ENCODE measurements at places on chromosomes 6 and 20. TPM values are rescaled to one million over a fixed set of nuclear protein-coding genes. Genes with fewer than 3 reads are reported as not detected.
A peak's percentile ranks its signal among the peaks of the same experiment; 100 is the strongest.

Gene MUC21
- total RNA-seq: not detected

Gene C6orf52
- total RNA-seq: not detected

DNA sequence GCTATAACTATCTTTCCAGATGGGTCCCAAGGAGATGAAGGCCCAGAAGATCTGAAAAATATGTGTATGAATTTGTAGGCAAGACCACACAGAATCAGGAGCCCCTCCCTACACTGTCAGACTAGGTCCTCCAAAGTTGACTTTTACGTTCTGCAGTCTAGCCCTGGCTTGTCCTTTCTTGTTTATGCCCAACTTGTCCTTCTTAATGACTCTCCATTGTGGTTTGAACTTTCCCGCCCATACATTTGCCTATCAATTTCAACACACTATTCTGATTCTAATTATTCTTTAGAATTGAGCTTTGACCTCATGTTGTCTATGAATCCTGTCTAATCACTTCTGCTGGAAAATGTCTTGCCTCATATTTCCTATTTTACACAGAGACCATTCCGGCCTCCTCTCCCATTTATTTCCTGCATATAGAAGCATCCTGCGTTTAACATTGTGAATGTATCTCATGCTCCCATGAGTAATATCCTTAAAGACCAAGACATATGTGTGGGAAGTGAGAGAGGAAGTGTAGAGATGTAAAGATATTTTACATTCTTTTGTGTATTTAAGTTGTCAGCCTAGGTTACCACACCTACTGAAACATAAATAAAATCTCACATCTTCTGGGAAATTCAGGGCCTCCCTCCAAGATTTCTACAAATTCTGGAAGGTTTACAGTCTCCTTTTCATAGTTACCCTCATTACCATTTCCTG lies 348.3 kb downstream of the BCKDHB start:
- DNase-seq: no peak

GRCh38 chr6:87939776-87940175 lies 107.9 kb upstream of the SPACA1 start:
- no peak for DNase-seq

DNA sequence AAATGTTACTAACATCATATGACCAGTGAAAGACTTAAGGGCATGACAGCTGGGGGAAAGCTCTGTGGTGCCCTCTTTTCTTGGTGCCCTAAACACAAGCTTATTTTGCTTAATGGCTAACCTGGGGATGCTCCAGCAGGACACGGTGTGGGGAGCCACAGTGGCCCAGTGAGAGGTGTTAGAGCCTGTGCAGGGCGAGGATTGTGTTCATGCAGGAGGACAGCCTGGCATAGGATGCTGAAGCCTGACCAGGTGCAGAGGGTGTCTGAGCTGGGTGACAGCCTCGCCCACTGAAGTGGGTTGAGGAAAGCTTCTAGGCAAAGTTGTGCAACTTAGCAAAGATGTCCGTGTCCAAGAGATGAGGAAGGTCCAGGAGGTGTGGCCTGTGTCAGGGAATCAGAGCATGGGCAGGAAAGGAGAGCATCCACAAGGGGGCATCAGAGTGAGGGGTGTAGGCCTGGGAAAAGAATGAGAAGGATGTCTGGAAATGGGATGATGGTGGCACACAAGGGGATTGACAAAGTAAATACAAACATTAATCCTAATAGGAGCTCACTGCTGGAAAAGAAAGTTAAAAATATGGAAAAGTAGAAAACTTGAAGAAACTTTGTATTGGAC lies 33.9 kb downstream of the SLC17A4 start:
- peak; percentile 40 for DNase-seq

DNA sequence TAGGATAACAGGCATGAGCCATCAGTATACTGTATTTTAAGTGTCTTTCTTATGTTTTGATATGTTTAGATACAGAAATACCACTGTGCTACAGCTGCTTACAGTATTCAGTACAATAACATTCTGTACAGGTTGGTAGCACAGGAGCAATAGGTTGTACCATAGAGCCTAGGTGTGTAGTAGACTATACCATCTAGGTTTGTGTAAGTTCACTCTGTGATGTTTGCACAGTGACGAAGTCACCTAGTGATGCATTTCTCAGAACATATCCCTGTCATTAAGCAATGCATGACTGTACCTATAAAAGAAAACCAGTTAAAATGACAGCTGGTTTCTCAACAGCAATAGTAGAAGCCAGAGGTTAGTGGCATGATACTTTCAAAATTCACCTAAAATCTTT lies 3.0 kb upstream of the ZBTB24 start:
- DNase-seq: no peak

DNA sequence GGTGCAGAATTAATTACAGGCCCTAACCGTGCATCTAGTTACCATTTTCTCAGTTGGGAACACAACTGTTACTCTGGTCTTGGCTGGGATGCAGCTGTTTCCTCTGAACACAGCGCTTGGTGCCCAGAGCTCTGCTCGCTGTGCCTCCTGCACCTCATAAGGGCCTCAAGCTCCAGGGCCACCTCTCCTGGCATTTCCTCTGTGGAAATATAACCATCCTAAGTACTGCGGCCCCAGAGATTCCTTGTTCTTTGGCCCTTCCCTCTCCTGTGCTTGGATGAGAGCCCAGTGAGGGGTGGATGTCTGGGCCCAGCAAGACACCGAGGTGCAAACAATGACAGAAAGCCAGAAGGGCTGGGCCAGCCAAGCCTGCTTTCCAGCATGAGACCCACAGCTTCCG lies 169.9 kb upstream of the CST7 start:
- DNase-seq: no peak

- DNase-seq: no peak
These were observed 9.4 kb upstream of the STXBP5 start for GRCh38 chr6:147194652-147195411.

GRCh38 chr6:24397631-24398030 lies 5.1 kb upstream of the MRS2 start:
- DNase-seq: no peak

Gene ADGB
- total RNA-seq: not detected

DNA sequence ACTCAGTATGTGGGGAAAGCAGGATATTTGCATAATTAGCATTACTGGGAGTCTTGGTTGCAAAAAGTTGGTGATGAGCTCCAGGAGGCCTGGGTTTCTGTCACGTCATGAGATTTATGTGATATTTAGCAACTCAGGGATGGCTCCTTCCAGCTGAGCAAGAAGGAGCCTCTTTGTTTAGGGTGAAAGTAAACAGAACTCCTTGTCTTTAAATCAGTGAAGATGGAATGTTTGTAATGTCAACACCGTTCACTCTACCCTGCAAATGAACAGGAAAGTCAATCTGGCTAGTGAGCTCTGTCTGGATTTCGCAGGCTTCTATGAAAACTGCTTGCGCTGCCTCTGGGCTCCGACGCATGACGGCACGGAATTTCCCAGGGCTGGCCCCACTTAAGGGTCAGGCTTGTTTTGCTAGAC lies 86.9 kb downstream of the PXDC1 start:
- no peak for DNase-seq

GRCh38 chr6:22667855-22668254 lies 98.5 kb downstream of the HDGFL1 start:
- DNase-seq: no peak

- no peak for DNase-seq
These were observed 9.6 kb upstream of the KCNQ2 start for GRCh38 chr20:63482021-63482587.

DNA sequence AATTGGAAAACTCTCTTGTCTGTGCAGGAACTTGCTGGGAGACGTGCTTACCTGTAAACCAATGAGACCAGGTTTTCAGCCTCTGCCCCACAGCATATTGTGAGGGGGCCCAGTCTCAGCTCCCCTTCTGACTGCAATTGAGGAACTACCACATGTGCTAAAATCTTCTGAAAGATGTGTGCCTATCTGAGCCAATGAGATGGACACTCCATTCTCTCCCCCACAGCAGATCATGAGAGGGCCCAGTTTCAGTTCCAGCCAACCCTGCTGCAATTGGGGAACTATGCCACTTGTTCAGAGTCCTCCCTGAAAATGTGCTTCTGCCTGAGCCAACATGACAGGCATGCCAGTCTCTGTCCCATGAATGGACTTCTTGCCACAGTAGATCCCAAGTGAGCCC lies 20.9 kb upstream of the PI3 start:
- DNase-seq: no peak

Gene FILIP1
- not detected for total RNA-seq

DNA sequence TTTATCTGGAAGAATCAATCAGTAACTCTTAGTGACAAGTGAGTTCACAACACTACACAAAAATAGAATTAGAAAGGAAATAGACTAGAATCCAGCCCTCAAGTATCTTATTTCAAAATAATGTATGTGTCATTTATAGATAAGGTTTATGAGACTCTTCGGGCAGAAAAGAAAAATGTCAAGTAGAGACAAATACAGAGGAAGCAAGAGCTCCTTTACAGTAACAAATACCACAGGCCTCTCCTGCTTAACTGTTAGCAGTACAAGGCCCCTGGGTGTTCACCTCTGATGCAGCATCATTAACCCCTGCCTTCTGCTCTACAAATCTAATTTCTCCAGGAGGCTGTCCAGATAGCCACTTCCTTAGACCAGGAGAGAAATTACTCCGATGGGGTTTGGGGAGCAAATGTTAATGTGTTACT lies 76.7 kb downstream of the UBE3D start:
- DNase-seq: no peak

Gene SLC32A1
- total RNA-seq: not detected

DNA sequence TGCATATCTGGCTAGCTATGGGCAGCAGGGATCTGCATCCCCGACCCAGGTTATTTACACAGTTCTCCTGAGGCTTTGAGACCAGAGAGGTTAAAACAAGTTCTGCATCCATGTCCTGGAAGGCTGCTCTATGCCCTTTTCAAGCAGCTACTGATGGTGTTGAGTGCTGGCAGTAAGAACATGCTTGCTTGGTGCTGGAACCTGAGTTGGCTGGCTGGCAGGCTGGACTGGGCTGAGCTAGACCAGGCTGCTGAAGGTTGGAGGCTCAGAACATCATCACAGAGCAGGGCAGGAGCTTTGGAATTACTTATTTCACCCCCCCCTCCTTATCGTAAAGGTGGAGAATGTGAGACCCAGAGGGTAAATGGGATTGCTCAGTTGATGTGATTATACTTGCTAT lies 16.9 kb upstream of the LRFN2 start:
- DNase-seq: no peak

Gene FOXF2
- not detected for total RNA-seq

- no peak for DNase-seq
These were observed at the start of gene RIPPLY2 for GRCh38 chr6:83853178-83854000. RIPPLY2 (plus strand) TSS chr6:83853360; CDS start chr6:83853417, 57 bp downstream.

Gene CPNE5
- 0.33 TPM for total RNA-seq

Gene NFATC2
- 34.9 TPM for total RNA-seq

Gene WFDC2
- total RNA-seq: not detected

Gene NMBR
- total RNA-seq: not detected

DNA sequence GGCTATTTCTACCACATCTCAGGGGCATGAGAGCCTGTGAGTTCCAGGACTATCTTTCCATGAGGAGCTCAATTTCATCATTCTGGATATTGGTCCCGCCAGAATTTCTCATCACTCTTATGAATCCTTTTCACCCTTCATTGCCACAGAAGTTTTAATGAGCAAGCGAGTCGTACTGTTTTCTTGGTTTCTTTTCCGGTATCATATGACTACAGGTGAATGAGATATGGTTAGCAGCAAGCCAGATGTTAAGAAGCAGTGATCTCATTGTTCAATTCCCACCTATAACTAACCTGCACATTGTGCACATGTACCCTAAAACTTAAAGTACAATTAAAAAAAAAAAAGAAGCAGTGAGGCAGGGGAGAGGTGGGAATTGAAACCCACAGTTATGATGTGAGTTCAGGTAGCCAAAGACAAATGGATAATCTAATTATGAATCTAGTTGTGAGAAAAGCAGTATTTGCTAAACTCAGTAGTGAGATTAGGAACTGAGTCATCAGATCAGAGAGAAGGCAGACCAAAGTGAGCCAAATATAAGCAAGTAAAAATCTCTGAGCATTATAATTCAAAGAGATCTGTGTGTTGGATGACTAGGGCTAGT lies 78.0 kb upstream of the ELOVL5 start:
- DNase-seq: no peak

- no peak for DNase-seq
These were observed 203.1 kb downstream of the LMBRD1 start for GRCh38 chr6:69593706-69594105.

GRCh38 chr20:39338469-39339376 lies 376.6 kb downstream of the DHX35 start:
- DNase-seq: no peak

Gene BMP5
- not detected for total RNA-seq

DNA sequence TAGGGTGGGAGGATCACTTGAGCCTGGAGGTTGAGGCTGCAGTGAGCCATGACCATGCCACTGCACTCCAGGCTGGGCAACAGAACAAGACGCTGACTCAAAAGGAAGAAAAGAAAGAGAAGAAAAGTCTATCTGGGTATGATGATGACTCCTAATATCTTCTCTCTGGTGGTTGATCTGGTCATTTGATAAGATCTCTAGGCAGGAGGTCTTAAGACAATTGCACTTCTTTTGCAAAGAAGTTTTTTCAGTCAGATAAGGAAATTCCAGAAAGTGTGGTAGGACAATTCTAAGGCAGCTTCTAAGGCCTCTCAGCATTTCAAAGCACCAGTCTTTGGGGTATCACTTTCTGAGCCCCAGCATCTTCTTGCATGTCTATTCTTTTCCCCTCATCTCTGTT lies 7.7 kb upstream of the AIF1 start:
- no peak for DNase-seq

DNA sequence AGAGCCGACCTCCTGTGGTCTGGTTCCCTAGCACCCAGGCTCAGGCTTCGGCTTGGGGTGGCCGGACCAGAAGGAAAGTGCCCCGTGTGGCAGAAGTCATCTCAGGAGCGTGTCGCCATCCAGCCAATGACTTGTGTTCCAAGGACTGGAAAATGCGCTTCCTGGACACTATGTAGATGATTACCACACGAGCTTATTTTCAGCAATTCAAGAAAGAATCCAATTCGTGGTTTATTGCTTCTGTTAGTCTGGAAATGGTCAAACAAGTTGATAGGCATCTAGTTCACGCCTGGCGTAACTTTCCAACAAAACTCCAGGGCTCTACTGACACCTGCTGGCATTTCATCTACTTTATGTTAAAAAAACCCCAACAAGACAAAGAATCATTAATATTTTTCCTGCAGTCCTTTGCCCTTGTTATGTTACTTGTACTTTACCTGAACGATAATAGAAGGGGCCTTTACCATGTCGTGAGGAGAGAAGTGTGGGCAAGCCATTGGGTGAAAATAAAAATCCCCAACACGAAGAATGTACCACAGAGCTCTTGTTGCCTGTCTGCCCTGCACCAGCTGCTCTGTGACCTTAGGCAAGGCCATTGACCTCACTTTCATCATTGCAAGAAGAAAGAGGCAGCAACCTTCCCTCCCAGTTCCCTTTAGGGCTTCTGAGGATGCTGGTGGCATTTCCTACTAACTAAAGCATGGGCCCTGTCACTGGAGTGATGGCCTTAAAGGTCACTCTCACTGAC lies 154.7 kb upstream of the LAMP5 start:
- no peak for DNase-seq

GRCh38 chr20:48288930-48289507 lies 503.7 kb upstream of the SULF2 start:
- DNase-seq: no peak

- no peak for DNase-seq
These were observed 18.3 kb upstream of the SHLD1 start for GRCh38 chr20:5731753-5732366.

All from CD8-positive, alpha-beta T cell (primary cell).